ENCODE measurements at places on chromosomes 4 and X.

GRCh38 chr4:128907981-128908380, 98.5 kb downstream of the JADE1 start:
- no peak for DNase-seq

DNA sequence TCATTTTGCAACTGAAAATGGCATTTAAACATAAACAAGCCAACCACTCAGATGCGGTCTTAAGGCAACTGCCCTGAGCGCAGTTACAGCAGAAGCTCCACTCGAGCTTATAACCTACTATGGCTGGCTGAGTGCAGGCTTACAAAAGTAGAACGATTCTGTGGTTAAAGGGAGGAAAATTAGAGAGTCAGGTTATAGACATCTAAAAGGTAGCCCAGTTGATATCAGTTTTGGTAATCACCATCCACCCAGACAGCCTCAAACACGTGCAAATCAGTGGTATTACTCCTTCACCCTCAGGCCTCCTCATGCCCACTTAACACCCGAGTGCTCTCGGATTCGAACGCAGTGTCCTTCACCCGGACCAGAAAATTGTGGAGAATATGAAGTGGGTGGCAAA, 3.1 kb downstream of the LEF1 start:
- DNase-seq, result no peak

DNA sequence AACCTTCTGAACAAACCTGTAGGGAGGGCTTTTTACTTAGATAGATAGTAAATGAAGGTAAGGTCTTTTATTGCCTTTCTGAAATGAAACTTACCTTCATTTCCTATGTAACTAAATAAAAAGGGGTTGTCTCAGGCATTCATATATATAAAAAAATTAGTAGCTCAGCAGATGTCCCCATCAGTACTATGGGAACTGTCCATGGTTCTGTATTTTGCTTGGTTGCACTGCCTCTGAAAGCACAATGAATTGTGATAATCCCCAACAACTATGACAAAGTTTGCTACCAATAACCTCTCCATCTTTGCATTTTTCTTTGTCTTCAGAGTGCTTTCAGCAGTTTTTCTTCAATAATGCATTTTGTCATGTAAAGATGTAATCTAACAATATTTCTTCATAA, 222.4 kb downstream of the SLIT2 start:
- no peak for DNase-seq

DNA sequence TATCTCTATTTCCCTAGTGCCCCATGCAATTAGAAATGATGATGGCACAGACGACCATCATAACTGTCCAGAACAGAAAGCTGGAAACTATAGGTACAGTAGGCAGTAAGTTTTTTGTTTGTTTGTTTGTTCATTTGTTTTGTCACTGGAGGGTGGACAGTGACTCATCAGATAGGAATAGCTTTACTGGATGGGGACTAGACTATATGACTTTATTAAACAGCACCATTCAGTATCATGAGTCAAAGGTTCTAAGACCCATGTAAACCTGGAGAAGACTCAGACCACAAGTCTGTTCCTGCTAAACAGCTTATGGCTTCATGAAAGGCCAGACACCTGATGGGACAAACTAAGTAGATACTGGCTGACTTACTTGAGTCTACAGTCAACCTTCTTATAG, 38.4 kb downstream of the PLAC1 start:
- no peak for DNase-seq

- no peak for DNase-seq
Measured at GRCh38 chr4:145186729-145187128, 6.3 kb upstream of the OTUD4 start.

DNA sequence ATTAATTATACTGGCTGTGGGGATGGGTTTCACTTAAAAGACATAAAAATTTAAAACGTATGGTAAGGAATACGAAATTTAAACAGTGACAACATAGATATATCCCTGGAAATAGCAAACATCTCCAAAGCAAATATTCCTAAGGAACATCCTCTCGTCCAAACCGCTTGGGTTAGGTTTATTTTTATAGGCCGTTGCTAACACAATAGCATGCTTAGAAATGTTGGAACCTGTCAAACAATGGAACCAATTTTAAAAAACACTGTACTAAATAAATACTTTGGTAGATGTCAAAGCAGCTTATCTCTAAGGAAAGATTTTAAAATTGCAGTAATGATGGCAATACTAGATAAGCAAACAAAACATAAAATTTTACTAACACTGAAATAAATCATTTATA, 45.4 kb downstream of the SEC24D start:
- DNase-seq, result no peak

DNA sequence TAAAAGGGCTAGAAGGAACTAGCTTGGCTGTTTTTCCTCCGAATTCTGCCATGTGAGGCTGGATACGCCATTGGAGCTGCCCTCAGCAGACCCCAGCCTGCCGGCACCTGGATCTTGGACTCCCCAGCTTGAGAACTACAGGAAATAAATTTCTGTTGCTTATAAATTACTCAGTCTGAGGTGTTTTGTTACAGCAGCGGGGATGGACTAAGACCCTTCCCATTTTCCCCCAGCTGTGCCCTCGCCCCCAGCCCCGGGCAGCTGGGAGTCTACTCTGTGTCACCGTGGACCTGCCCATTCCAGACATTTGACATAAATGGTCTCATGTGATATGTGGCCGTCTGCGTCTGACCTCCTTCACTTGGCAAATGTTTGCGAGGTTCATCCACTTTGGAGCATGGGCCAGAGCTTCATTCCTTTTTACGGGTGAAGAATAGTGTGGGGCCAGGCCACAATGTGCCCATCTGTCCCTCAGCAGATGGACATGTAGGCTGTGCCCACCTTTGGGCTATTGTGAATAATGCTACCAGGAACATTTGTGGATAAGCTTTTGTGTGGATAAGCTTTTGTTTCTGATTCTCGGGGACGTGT, 30.7 kb upstream of the SPON2 start:
- DNase-seq, result no peak

- no peak for DNase-seq
Measured at GRCh38 chr4:7240306-7240705, 48.0 kb downstream of the SORCS2 start.

GRCh38 chrX:96568071-96568470, 116.6 kb upstream of the DIAPH2 start:
- DNase-seq, result no peak

DNA sequence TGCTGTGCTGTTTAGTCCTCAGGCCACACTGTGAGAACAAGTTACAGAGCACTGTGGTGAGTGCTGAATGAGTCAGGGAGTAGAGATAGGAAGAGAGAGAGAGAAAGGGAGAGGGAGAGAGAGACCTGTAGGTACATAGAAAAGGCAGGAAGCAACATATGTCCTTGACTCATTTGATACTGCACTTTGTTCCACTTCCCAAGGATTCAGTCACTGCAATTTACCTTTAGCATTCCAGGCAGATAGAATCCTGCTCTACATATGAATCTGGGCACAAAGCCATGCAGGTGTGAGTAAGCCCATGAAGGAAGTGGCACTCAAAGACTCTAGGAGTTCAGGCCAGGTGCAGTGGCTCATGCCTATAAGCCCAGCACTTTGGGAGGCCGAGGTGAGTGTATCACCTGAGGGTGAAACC, 1.0 kb upstream of the DAPP1 start:
- DNase-seq, result no peak

DNA sequence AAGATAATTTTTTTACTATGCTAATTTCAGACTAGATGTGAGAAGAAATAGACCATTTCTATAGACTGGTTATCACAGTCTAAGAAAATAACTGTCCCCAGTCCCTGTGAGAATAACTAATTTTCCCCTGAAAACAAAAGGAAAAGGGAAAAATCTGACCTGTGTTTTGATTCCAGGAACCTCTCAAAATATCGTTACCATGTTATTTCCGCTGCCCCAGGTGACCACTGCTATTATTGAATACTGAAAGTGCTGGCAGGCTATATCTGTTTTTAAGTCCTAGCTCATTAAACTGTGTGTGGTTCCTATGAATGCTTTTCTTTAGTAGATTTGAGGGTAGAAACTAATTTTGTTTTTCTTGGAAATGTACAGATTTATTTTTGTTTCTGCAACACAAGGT, 83.6 kb downstream of the GAB1 start:
- DNase-seq, result no peak

- DNase-seq, result no peak
Measured at GRCh38 chrX:70176938-70177533, at the start of gene DGAT2L6. Gene DGAT2L6 (plus strand): TSS chrX:70177483. CDS start chrX:70177583, 100 bp downstream.

GRCh38 chr4:54863571-54864255, 206.0 kb downstream of the KIT start:
- no peak for DNase-seq

DNA sequence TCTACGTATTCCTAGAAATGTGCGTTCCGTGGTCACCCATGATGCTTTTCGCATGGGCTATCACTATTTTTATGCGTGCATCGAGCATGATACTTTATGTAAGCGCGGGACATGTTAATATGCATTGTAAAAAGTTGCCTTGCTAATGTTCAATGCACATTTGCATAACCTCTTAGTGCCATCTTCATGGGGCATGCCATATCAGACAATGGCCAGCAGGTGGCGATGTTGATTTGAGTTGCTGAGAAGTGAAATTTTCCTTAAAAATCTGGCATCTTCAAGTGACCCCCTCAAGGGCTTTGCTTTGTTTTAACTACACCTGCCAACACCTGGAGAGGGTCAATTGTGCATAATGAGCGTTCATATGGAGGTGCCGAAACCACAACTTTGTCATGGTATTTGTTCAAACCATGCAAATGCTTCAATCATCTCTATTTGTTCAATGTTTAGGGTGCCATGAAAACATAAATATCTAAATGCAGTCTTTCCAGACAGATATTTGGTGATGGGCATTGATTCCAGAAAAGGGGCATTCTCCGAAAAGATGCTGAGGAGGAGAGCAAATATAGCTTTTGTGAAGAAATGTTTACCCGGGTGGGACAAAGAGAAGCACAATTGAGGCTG, 833.9 kb upstream of the PRKX start:
- peak; percentile 4 for DNase-seq
